Hematopoietic multipotent progenitor cell treated with erythropoietin and hydrocortisone succinate and interleukin-3 and kit ligand, for 8 days (in vitro differentiated cells): ENCODE measurements at places on chromosomes 7 and 10.

DNA sequence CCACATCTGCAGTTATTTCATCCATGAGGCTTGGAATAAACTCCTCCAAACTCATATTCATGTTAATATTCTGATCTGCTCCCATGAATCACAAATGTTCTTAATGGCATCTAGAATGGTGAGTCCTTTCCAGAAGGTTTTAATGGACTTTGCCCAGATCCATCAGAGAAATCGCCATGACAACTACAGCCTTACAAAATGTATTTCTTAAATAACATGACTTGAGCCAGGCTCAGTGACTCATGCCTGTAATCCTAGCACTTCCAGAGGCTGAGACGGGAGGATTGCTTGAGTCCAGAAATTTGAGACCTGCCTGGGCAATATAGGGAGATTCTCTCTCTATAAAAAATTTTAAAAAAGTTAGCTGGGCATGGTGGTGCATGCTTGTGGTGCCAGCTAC is 102.1 kb upstream of the TMEM168 start:
- DNase-seq = no peak

- DNase-seq = no peak
Measured at GRCh38 chr7:31175672-31176071, 123.6 kb downstream of the ADCYAP1R1 start.

GRCh38 chr10:106513352-106513771 is 651.1 kb downstream of the SORCS1 start:
- DNase-seq = no peak

- no peak for DNase-seq
Measured at GRCh38 chr7:5709347-5709950, 72.0 kb downstream of the RNF216 start.

DNA sequence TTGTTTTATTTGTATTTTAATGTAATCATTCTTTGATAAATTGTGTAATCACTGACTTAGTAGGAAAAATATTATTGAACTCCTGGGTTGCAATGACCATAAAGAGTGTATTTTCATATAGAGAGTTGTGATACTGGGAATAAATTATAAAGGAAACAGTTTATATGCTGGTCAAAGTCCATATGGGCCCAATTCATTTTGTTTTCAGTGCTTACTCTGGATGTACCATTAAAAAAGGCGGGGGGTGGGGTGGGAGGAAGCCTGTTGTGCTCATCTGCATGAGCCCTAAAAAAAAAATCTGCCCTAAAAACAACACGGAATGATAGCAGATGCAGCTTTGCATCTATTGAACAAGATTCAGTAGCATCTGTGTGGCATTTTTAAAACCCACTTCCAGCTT is 114.2 kb downstream of the BTRC start:
- DNase-seq = no peak

GRCh38 chr10:71589617-71590551 is 129.7 kb downstream of the C10orf105 start:
- no peak for DNase-seq

DNA sequence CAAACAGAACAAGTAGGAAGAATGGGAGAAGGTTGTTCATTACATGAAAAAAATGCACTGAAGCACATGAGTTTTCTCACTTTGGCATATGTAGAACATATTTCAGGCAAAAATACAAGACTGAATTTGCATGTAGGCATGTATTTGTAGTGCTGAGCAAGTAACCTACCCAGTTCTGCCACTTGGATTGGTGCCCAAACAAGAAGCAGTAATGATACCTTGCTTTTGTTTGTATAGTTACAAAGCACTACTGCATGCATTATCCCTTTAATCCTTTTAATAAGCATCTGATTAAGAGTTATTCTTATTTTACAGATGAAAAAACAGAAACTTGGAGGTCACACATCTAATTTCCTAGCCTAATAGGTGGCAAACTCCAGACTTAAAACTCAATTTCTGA is 23.1 kb upstream of the CTTNBP2 start:
- DNase-seq = no peak

DNA sequence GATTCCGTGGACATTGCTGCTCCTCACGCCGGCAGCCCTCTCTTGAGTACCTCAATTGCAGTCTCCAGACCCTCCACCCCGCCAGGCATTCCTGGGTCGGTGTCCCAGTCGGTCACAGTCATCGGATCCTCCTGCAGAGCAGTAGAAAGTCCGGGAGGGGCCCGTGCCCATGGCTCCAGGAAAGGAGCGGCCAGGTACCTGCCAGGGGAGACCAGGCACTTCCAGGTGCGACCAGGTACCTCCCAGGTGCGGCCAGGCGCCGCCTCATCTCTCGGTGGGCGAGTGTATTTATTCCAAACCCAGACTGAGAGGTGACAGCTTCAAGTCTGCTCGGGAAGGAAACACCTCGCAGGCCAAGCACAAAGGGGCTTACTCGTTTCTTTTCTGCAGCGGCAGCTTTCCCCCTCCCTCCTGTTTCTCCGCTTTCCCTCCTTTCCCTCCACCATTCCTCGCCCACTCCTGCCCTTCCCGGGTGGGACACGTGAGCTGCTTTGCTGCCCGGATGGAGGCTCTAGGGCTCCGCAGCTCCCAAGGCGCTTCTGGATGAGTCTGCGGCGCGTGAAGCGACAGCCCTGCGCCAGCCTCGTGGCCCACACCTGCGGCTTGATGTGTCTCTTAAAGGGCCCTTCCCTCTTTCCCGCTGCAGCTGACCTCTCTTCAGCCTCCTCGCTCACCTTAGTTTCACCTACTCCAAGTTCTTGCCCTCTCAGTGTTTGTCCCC is 39.4 kb upstream of the AGK start:
- no peak for DNase-seq

DNA sequence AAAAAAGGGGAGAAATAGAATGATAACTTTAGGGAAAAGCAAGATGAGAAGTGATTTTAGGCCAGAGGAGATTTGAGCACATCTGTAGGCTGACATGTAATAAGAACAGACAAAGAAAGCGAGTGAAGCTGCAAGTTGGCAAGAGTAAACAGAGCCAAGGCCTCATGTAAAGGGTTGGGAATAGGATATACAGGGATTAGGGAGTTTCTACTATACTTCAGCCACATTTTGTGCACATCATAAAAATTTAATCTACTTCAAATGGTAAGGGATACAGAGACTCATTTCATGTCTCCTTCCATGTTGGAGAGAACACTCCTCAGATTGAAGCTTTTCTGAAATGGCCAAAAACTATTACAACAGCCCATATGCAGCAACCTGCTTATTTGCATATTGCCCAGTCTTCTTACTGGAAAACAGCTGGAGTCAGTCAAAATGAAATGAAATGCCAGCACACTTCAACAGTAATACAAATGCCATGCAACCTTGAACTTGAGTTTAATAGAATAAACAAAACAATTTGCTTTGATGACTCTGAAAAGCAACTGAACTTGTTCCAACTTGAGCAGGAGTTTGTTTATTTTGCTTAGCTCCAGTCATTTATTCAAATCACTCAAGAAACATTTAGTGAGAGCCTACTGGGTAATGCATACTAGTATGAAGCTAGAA is 49.9 kb downstream of the NRCAM start:
- DNase-seq = no peak

GRCh38 chr10:130636313-130636930 is 500.2 kb downstream of the GLRX3 start:
- DNase-seq = no peak

DNA sequence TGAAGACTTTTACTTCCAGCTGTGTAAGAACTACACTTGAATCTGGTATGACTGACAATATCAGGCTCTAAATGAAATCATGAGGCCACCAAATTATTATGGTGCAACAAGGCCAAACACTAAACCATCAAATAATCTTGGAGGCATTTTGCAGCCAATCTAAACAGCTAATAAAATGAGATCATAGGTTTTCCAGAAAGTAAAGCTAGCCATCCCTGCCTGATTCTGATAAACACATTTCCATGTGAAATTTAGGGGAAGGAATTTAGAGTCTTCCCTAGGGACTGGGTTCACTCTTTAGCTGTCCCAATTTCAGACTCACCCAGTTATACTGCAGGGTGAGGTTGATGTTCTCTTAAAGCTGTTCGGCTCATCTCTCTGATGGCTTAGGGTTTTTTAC is 190.3 kb upstream of the TMEM196 start:
- no peak for DNase-seq

DNA sequence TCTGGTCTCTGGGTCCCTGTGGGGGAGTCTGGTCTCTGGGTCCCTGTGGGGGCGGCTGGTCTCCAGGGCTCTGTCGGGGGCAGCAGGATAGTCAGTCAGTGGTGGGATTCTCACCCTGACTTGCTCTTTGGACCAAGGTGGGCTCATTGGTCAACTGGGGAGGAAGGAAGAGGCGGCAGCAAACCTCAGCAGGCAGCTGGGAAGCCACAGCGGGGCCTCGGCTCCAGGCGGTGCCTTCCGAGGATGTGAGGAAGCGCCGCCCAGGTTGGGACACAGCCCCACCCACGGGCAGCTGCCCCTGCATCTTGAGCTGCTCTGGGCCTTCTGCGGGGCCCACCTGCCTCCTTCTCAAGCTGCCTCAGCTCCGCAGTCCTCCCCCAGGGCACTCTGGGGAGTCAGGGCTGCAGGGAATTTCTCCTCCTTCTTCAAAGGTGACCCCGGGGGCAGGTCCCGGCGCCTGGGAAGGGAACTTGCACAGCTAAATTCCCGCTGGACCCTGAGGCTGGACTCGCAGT is 20.4 kb upstream of the KNDC1 start:
- no peak for DNase-seq

GRCh38 chr10:79413196-79413595 is 32.2 kb downstream of the ZCCHC24 start:
- peak; percentile 27 for DNase-seq

- DNase-seq = no peak
Measured at GRCh38 chr7:91287371-91288084, 23.3 kb downstream of the FZD1 start.

- no peak for DNase-seq
Measured at GRCh38 chr7:150375662-150376521, 3.2 kb upstream of the ZNF775 start.

DNA sequence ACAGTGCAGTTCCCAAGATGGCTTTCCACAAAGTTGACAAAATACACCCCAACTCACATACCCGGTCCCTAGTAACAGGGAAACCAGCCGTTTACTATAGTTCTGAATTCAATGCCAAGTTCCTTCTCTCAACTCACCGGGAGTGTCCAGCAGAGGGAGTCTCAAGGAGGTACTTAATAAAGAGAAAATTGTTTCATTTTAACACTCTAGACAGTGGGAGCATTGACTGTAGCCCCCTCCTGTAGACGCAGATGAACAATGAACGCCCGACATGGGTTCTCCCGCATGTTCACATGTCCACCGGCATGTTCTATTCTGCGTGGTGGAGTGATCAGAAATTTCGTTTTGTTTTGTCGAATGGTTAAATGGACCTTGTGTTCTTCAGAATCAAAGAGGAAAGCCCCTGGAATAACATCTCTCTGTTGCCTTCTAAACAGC is 1.9 kb downstream of the HIPK2 start:
- DNase-seq = peak; percentile 88

DNA sequence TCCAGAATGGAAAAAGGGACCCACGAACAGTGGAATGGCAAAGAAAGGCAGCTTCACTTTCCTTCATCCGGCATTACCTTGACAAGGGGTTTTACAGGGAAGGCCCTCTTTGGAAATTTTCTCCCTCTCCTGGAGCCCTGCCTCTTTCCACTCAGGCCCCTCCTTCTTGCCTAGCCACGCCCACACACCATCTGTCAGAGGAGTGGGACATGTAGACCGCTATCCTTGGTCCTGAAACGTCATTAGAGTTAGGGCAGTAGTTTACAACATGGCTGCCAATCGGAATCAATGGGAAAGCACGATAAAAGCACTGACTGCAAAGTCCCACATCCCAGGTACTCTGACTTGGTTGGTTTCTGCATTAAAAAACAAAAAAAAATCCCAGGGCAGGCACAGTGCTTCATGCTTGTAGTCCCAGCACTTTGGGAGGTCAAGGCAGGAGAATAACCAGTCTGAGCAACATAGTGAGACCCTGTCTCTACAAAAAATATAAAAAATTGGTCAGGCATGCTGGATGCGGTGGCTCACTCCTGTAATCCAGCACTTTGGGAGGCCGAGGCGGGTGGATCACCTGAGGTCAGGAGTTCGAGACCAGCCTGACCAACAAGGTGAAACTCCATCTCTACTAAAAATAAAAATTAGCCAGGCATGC is 96.4 kb downstream of the MARCHF5 start:
- peak; percentile 76 for DNase-seq

DNA sequence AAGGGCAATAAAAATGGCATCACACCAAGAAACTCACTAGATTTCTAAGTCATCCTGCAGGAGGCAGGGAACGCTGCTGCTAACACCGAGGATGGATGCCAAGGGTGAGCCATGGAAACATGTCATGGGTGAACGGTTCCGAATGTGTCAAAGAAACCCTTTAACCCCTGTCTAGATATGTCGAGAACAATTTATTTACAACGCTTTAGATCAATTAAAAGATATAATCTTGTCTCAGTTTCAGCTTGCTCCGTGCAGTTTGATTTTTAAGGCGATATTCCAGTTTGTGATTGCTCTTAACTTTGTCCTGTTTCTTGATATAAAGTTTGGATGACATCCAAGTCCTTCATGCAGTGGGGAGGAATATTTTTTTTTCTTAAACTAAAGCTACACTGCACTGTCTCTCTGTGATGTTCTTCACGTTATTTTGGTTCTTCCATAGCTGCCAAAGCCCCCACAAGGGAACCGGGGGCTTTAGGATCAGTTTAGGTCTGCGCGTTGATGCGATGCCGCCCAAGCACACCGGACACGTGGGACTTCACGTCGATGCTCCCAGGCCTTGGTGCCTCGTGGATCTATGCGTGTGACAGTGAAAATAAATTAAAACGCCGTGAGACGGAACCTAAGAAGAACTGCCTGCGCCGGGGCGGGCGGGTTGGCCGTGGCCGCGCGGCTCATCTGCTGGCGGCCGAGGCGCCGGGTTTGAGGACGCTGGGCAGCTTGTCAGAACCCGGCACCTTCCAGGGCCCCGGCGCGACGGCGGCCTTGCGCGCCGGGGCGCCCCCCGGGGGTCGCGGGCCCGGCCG is 220.3 kb downstream of the PHTF2 start:
- peak; percentile 23 for DNase-seq

- DNase-seq = no peak
Measured at GRCh38 chr10:33229949-33230267, 104.6 kb downstream of the NRP1 start.

- no peak for DNase-seq
Measured at GRCh38 chr7:92682903-92683539, 92.8 kb upstream of the FAM133B start.

GRCh38 chr10:21191512-21191911 is 294.4 kb upstream of the NEBL start:
- DNase-seq = no peak

- no peak for DNase-seq
Measured at GRCh38 chr7:140016540-140016939, 46.2 kb downstream of the PARP12 start.

GRCh38 chr7:155489862-155490696 is 32.1 kb downstream of the EN2 start:
- DNase-seq = no peak

GRCh38 chr10:47253651-47254375 is 46.2 kb upstream of the GDF10 start:
- no peak for DNase-seq

GRCh38 chr10:23314835-23315239 is 29.8 kb downstream of the C10orf67 start:
- peak; percentile 76 for DNase-seq

DNA sequence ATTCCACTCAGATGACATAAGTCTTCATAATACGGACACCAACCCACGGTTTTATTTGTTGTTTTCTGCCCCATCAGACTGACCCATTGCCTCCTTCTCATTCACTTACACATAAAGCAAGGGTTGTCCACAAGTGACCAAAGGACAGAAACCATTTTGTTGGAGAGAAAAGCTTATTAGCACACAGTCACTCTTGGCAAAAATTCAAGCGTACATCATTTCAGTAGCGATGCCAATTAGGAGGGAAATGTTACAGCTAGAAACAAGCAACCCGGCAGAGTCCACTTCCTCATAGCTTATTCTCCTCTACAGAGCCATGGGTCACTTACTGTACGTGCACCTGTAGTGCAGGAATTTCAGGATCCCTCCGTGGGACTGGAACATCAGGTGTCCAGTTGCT is 23.0 kb downstream of the ABLIM1 start:
- peak; percentile 16 for DNase-seq
